ENCODE measurements at places on chromosomes 2 and 18.

GRCh38 chr2:219578811-219579613, 6.9 kb downstream of the INHA start:
- H3K36me3 ChIP-seq: no peaks in the 10 kb centered on the region
- DNase-seq: no peak
- no peaks in the 10 kb centered on the region for H3K4me1 ChIP-seq
- no peak overlapping the region for H3K4me3 ChIP-seq
- no peaks in the 10 kb centered on the region for H3K27me3 ChIP-seq

GRCh38 chr2:100742277-100743254, 77.4 kb upstream of the NPAS2 start:
- H3K27me3 ChIP-seq: no peaks in the 10 kb centered on the region
- peaks cover 3% of the 10 kb centered on the region for H3K4me1 ChIP-seq
- H3K36me3 ChIP-seq: no peaks in the 10 kb centered on the region
- DNase-seq: no peak
- no peak overlapping the region for H3K4me3 ChIP-seq
- peak overlapping the region; percentile 41 for H3K27ac ChIP-seq

GRCh38 chr2:240130393-240131195, 5.5 kb downstream of the COPS9 start:
- no peak overlapping the region for H3K4me3 ChIP-seq
- DNase-seq: peak; percentile 8
- H3K36me3 ChIP-seq: peaks cover 22% of the 10 kb centered on the region

- H3K4me3 ChIP-seq: no peak overlapping the region
- no peak overlapping the region for H3K27ac ChIP-seq
- no peaks in the 10 kb centered on the region for H3K27me3 ChIP-seq
- no peaks in the 10 kb centered on the region for H3K36me3 ChIP-seq
- H3K4me1 ChIP-seq: no peaks in the 10 kb centered on the region
- no peak for DNase-seq
Measured at GRCh38 chr2:160105366-160105765, 43.0 kb upstream of the PLA2R1 start.

GRCh38 chr2:11697103-11697871, 27.3 kb upstream of the NTSR2 start:
- H3K27me3 ChIP-seq: no peaks in the 10 kb centered on the region
- peak; percentile 86 for DNase-seq

GRCh38 chr2:38039121-38039910, 36.6 kb downstream of the CYP1B1 start:
- H3K4me1 ChIP-seq: no peaks in the 10 kb centered on the region
- H3K27ac ChIP-seq: no peak overlapping the region
- H3K4me3 ChIP-seq: no peak overlapping the region
- no peak for DNase-seq
- no peaks in the 10 kb centered on the region for H3K27me3 ChIP-seq

DNA sequence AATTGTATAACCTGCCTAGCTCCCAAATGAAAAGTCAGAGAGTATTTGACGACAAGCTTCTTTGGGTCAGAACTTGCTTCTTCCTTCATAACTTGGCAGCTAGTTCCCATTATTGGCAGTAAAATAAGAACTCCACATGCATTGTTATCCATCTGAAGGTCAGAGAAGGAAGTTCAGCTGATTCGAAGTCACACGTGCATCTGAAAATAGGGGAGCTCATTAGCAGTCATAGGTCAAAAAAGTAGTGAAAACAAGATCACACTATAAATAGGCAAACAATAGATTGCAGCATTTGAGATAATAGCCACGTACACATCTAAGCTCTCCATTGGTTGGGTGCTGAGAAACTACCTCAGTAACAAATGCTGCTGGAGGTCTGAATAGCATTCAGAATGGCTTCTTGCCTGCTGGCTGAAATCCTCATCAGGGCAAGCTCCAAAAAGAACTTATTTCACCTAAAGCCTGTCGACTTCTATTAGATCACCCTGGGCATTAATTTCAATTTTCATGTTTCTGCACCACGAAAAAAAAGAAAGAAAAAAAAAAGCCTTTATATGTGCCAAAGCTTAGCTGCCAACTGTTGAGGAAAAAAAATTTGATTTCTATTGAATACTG, 1492.9 kb upstream of the CELF4 start:
- no peak overlapping the region for H3K27ac ChIP-seq
- H3K36me3 ChIP-seq: no peaks in the 10 kb centered on the region
- no peak for DNase-seq
- H3K4me1 ChIP-seq: peaks cover 1% of the 10 kb centered on the region
- no peak overlapping the region for H3K4me3 ChIP-seq

DNA sequence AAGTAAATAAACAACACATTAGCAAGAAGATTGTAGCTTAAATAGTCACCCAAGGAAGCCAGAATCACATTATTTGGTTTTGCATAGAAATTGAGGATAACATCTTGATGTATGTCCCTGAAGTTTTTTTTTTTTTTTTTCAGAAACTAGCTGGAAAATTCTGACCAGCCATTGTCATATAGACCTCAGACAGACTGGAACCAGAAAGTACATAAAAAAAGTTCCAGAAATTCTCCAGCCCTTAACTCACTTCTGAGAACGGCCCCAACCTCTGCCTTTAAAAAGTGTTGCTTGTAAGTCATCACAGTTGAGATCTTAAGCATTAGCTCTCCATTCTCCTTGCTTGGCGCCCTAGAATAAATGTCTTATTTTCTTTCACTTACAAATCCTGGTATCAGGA, 350.5 kb downstream of the CCDC85A start:
- no peaks in the 10 kb centered on the region for H3K27me3 ChIP-seq
- no peaks in the 10 kb centered on the region for H3K36me3 ChIP-seq
- H3K4me1 ChIP-seq: no peaks in the 10 kb centered on the region
- no peak overlapping the region for H3K27ac ChIP-seq
- H3K4me3 ChIP-seq: no peak overlapping the region

DNA sequence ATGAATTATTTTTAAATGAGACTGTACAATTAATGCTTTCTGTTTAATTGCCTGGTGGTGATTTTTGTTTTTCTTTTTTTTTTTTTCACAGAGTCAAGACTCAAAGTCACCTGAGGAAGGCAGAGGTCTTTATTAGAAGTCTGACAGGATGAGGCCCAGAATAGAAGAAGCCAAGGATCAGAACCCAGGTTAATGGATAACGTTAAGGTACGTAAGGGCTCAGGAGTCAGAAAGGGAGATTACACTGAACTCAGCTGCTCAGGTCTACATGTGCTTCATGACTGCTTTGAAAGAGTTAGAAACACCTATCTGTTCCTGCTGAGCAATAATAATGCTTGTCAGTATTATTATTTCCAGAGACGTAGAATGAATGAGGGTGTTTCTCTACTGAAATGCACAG, 196.5 kb downstream of the LRATD1 start:
- no peak overlapping the region for H3K27ac ChIP-seq
- no peak for DNase-seq
- no peaks in the 10 kb centered on the region for H3K36me3 ChIP-seq
- H3K4me3 ChIP-seq: no peak overlapping the region

- H3K36me3 ChIP-seq: no peaks in the 10 kb centered on the region
- H3K4me3 ChIP-seq: peak within 1 kb of the TSS; percentile 85
- no peaks in the 10 kb centered on the region for H3K27me3 ChIP-seq
- DNase-seq: peak; percentile 95
- peaks cover 3% of the 10 kb centered on the region for H3K4me1 ChIP-seq
Measured at GRCh38 chr18:79951545-79952455, at the start of gene SLC66A2. SLC66A2 (minus strand) TSS chr18:79951653; CDS start chr18:79950926, 727 bp downstream.

DNA sequence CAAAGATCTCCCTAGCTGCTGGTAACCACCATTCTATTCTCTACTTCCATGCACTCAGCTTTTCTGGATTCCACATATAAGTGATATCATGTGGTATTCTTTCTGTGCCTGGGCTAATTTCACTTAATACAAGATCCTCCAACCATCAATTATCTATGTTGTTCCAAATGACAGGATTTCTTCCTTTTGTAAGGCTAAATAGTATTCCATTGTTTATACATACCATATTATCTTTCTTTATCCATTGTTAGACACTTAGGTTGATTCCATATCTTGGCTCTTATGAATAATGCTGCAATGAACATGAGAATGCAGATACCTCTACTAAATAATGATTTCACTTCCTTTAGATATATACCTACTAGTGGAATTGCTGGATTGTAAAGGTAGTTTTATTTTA, 66.2 kb downstream of the ROCK2 start:
- H3K4me3 ChIP-seq: no peak overlapping the region
- H3K27ac ChIP-seq: no peak overlapping the region
- H3K4me1 ChIP-seq: no peaks in the 10 kb centered on the region
- H3K36me3 ChIP-seq: no peaks in the 10 kb centered on the region
- no peak for DNase-seq
- H3K27me3 ChIP-seq: no peaks in the 10 kb centered on the region

DNA sequence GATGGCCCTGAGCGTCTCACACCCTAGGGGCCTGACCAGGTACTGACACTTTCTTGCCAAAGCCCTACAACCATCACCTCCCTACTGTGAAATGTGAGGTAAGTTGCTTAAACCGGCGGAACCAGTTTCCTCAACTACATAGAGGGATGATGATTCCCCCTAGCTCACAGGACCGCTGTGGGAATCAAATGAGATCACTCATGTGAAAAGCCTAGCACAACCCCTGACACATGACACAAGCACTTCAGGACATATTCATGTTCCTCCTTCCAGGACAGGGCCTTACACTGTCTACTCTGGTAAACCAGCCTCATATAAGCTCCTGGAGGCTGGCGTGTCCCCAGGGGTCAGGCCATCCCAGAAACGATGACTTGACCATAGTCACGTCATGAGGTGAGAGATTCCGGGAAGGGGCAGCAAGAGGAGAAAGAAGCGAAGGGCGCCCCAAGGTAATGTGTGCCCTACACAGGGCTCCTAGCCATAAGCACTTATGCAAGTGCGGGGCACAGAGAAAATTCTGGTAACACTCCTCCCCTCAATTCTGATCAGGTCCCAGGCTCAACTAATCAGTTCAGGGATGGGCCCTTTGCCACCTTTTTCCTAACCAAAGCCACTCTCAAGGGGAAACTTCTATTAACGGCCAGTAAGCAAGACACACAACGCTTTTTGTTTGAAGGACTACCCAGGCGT, 49.5 kb downstream of the C2orf42 start:
- H3K4me1 ChIP-seq: no peaks in the 10 kb centered on the region
- H3K27ac ChIP-seq: peak overlapping the region; percentile 10
- peak; percentile 72 for DNase-seq
- H3K4me3 ChIP-seq: peak overlapping the region; percentile 0
- no peaks in the 10 kb centered on the region for H3K27me3 ChIP-seq
- no peaks in the 10 kb centered on the region for H3K36me3 ChIP-seq

- no peak overlapping the region for H3K27ac ChIP-seq
- no peaks in the 10 kb centered on the region for H3K4me1 ChIP-seq
- H3K27me3 ChIP-seq: no peaks in the 10 kb centered on the region
- no peak for DNase-seq
Measured at GRCh38 chr18:75554644-75555185, 127.2 kb upstream of the SMIM21 start.

GRCh38 chr2:29691391-29691950, 229.9 kb downstream of the ALK start:
- no peak for DNase-seq
- H3K27me3 ChIP-seq: no peaks in the 10 kb centered on the region
- H3K36me3 ChIP-seq: no peaks in the 10 kb centered on the region
- no peak overlapping the region for H3K4me3 ChIP-seq
- no peaks in the 10 kb centered on the region for H3K4me1 ChIP-seq

GRCh38 chr2:121064186-121064585, 220.8 kb downstream of the TFCP2L1 start:
- no peaks in the 10 kb centered on the region for H3K27me3 ChIP-seq
- no peak overlapping the region for H3K27ac ChIP-seq
- H3K4me3 ChIP-seq: no peak overlapping the region
- H3K4me1 ChIP-seq: no peaks in the 10 kb centered on the region
- no peak for DNase-seq

- H3K4me1 ChIP-seq: no peaks in the 10 kb centered on the region
- H3K36me3 ChIP-seq: no peaks in the 10 kb centered on the region
- H3K27ac ChIP-seq: no peak overlapping the region
- H3K27me3 ChIP-seq: no peaks in the 10 kb centered on the region
- no peak for DNase-seq
Measured at GRCh38 chr2:142134911-142135310, 4.1 kb upstream of the LRP1B start.

DNA sequence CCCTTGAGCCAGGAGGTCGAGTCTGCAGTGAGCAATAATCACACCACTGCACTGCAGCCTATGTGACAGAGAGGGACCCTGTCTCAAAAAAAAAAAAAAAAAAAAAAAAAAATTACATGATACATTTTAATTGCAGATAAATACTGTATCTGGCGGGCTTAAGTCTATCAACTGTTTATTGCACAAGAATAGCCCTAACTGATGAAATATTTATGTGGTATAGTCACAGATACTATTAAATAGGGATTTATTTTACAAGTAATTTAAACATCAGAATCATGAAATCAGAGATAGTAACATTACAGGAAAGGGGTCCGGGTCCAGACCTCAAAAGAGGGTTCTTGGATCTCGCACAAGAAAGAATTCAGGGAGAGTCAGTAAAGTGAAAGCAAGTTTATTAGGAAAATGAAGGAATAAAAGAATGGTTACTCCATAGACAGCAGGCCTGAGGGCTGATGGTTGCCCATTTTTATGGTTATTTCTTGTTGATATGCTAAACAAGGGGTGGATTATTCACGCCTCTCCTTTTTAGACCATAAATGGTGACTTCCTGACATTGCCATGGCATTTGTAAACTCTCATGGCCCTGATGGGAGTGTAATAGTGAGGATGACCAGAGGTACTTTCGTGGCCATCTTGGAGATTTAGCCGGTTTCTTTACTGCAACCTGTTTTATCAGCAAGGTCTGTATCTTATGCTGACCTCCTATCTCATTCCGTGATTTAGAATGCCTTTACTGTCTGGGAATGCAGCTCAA, 166.6 kb downstream of the PMAIP1 start:
- DNase-seq: no peak
- H3K27me3 ChIP-seq: no peaks in the 10 kb centered on the region
- no peak overlapping the region for H3K27ac ChIP-seq
- no peaks in the 10 kb centered on the region for H3K36me3 ChIP-seq
- no peaks in the 10 kb centered on the region for H3K4me1 ChIP-seq
- H3K4me3 ChIP-seq: no peak overlapping the region

DNA sequence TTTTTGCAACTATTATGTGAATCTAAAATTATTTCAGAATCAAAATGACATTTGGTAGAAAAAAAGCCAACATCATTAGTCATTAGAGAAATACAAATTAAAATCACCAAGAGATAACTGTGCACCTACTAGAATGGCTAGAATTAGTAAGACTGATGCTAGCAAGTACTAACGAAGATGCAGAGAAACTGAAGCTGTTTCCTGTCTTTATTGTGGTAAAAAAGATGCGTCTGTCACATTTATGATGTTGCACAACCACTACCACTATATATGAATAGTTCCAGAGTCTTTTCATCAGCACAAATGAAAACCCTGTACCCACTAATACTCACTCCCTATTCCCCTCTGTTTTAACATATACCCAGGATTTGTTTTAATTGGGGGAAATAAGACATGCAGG, 16.7 kb upstream of the TWIST2 start:
- DNase-seq: no peak
- H3K4me1 ChIP-seq: no peaks in the 10 kb centered on the region
- no peaks in the 10 kb centered on the region for H3K27me3 ChIP-seq
- no peak overlapping the region for H3K27ac ChIP-seq
- no peaks in the 10 kb centered on the region for H3K36me3 ChIP-seq
- no peak overlapping the region for H3K4me3 ChIP-seq

- H3K27ac ChIP-seq: no peak overlapping the region
- H3K36me3 ChIP-seq: no peaks in the 10 kb centered on the region
- no peaks in the 10 kb centered on the region for H3K4me1 ChIP-seq
- H3K27me3 ChIP-seq: no peaks in the 10 kb centered on the region
Measured at GRCh38 chr2:16385341-16385740, 280.3 kb downstream of the CYRIA start.

All from aorta (tissue), 5 donors.